Stimulated activated CD4-positive, alpha-beta T cell treated with anti-CD3 and anti-CD28 coated beads, TNF-alpha, amount 100 ng/mL, for 4 hours (primary cell): ENCODE measurements at places on chromosomes 12 and 14.

DNA sequence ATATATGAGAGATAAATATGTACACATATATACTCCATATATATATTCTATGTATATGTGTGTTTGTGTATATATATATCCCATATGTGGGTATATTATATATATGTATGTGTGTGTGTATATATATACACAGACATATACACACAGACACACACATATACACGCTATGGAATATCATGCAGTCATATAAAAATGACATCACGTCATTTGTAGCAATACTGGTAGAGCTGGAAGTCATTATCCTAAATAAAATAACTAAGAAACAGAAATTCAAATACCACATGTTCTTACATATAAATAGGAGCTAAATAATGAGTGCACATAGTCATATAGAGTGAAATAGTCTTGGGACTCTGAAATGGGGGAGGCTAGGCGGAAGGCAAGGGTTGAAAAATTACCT is 1000.2 kb downstream of the LRFN5 start:
- no peak for DNase-seq

DNA sequence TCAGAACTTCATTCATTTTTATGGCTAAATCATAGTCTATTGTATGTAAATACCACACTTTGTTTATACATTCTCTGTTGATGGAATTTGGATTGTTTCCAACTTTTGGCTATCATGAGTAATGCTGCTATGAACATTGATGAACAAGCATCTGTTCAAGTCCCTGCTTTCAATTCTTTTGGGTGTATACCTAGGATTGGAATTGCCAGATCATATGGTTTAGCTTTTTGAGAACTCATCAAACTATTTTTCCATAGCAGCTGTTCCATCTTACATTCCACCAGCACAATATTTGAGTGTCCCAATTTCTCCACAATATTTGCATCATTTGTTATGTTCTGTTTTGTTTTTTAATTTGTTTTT is 52.3 kb upstream of the CCND2 start:
- DNase-seq, result no peak

DNA sequence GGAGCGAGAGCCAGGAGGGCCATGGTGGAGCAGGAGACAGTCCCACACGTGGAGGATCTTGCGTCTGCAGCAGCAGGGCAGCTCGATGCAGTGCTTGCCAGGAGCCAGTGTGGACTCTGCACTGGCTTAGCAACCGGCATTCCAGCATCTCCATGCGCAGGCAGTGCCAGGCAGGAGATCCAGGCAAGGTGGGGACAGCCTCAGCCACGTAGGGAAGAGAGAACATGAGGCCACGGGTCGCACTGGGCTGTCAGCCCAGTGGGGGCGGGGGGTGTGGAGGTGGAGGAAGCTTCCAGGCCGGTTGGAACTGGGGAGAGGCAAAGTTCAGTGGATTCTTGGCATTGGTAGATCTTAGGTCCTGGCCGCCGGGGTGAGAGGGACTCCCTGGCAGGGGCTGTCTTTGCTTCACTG is 121.0 kb upstream of the EVL start:
- no peak for DNase-seq

GRCh38 chr14:72744416-72745120 is 149.3 kb downstream of the DPF3 start:
- no peak for DNase-seq

DNA sequence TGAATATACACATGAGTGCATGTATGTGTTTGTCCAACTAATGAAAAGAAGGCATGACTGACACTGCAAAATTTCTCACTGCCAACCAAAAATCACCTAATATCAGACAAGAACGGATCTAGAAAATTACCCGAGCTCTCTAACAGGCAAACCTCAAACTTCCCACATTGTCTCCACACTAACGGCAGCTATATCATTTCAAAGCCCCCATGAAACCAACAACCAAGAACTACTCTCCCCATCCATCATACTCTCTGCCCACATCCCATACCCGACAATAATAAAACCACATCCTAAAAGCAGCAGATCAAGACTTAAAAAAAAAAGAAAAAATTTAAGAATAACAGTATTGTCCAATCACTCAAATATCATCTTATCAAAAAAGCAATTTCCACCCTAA is 227.1 kb downstream of the CEP128 start:
- no peak for DNase-seq

- DNase-seq, result no peak
These were observed 398.4 kb downstream of the DAD1 start for GRCh38 chr14:22190411-22191191.

DNA sequence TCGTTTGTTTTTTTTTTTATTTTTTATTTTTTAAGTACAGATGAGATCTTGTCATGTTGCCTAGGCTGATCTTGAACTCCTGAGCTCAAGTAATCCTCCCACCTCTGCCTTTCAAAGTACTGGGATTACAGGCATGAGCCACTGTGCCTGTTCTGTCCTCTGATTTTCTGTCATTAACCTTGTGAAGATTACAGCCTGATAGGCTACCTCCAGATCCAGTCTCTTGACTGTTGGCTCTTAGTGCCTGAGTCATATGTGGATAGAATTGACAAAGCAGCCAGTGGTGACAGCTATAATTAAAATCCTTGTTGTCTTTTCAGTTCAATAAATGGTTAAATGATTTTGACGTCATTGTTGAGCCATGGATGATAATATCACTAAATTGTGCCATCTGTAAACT is 21.3 kb upstream of the REP15 start:
- no peak for DNase-seq

GRCh38 chr14:31934767-31935266 is 142.3 kb upstream of the ARHGAP5 start:
- DNase-seq, result no peak

DNA sequence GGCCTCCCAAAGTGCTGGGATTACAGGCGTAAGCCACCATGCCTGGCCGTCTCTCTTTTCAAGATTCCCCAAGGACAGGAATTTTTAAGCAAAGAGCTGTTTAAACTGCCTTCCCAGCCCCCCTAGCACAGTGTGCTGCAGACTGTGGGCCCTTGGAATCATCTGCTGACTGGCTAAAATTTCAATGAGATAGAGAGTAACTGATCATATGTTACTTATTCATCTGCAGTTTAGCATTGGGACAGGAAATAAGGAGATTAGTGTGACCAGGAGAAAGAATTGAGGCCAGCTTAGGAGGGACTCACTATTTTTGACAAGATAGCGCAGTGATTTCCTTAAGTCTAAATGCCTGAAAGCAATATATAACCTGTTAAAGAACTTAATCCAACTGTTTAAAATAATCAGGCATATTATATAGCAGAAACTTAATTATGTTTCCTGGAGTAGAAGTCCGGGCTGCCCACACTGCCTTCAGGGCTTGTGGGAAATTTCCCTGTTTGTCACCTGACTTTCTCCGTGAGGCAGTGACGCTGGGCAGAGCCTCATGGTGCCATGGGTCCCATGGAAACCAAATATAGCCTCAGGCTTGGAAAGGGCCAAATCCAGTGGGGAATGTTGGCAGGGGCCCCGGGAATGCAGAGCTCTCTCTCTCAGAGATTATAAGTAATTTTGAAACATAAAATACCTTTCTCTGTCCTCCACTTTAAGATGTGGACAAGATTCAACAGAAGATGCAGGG is 22.8 kb upstream of the CEBPE start:
- DNase-seq, result no peak

GRCh38 chr12:823028-823698 is 70.8 kb downstream of the WNK1 start:
- DNase-seq, result no peak

DNA sequence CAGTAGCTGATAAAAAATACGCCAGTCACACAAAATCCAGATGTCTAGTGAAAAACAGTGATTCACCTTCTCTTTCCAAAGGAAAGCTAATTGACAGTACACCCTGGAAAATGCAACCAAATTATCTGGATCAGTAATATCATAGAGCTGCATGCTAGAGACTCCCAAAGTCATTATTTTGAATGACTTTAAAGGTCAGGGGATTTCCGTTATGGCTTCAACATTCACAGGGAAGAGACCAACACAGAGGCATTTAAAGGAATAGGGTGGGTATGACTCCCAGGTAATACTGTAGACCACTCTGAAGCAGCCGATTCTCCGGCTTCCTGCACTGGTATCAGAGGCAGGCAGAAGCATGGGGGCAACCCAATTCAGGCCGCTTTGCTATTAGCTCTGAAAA is 190.4 kb downstream of the STXBP6 start:
- no peak for DNase-seq

DNA sequence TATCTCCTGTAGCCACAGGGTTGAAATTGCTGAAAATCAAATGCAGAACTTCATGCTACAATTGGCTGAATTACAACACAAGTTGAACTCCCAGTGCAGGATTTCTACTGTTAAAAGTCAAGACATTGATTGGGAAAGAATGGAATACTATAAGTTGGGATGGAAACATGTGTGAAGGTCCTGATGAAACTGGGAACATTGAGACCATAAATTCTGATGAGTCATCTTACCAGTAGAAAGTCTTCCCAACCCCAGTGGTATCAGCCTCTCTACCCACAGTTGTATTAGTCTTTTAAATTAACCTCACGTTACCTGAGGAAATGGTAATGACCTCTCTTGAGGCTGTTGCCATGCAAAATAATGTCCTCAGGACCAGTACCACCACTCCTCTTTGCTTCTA is 27.4 kb upstream of the DYRK2 start:
- DNase-seq, result no peak

DNA sequence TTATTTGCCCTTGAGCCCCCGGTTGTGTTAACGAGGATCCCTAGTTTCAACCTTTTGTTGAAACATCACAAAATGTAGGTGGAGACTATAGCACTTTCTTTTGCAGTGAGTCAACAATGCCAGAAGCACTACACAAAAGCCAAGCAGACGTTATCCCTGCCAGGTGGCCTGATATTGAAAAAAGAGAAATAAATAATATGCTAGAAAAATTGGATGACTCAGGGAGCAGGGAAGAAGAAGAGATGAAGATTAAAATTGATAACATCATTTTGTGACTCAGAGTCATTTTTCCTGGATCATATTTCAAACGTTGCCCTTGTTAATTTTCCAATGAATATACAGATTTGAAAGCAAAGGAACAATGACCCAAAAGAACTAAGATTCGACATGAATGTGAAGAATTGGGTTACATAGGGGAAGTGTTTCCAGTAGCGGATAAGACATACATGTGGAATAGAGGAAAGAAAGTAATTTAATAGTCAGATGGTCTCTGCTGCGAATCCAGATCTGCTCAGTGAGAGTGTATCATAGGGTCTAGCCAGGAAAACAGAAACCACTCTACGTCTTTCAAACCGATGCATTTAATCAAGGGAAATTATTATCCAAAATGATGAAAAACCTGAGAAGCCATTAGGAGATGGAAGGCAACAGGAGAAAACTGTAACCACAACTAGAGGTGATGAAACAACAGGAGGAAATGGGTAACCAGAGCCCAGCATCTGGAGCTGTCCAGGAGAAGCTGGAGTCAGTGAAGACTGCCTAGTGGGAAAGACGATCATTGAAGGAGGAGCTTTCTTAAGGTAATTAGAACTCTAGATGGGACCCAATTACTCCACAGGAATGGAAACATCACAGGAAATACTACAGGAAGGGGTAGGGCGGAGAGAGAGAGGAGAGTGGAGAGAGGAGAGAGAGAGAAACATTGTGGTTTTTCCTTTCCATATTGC is 57.9 kb downstream of the RERG start:
- DNase-seq, result no peak

DNA sequence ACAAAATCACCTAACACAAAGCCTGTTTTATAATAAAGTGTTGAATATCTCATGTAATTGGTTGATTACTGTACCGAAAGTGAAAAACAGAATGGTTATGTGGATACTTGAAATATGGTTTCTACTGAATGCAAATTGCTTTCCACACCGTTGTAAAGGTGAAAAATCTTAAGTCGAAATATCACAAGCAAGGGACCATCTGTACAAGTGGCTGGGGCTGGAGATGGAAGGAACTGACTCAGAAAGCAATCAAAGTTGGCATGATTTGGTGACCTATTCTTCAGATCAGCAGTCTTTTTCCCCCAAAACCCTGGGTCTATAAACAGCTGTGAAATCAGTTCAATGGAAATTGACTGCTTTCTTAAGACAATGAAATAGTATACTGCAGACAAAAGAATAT is 3.6 kb downstream of the CBX5 start:
- no peak for DNase-seq

DNA sequence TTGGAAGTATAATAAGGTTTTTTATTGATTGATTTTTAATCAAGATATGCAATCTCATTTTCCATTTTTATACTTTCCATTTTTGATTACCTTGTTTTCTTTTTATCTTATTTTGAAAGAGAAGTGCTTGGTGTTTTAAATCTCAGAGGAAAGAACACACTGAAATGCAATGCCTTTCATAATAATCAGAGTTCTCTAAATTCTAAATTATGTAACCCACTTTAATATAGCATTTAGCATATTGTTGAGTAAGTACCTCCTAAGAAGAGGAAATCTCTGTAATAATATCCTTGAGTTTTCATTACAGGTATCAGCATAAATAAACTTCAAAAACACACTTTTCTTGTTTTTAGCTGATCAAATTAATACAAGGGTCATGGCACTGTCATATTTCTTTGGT is 96.9 kb downstream of the GTF2A1 start:
- DNase-seq, result no peak

DNA sequence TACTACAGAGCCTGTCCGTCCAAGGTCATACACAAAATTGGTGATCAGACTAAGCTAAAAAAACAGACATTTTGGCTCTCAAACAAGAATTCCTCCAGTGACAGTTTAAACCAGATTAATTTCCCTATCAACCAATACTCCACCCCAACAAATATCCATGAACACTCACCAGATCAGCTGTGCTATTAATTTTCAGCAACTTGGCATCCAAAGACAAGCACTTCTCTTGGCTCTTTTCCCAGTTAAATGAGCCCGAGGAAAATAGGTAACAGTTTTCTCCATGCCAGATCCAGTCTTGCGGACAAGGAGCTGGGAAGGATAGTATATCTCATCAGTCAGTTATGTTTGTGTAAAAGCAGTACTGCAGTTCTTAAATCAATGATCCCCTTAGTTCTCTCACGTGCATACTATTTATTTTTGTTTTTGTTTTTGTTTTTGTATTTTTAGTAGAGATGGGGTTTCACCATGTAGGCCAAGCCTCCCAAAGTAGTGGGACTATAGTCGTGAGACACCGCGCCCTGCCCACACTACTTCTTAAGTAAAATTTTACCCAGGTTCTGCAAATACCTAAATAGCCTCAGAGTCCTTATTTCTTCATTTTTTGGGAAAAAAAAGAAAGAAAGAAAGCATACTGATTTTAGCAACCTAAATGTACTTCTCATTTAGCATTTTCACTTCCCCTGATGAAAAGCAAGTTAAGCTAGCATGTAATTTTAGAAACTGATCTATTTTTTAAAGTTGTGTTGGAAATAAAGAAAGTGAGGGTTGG is 11.1 kb downstream of the OLR1 start:
- DNase-seq, result no peak

GRCh38 chr12:108156717-108157116 is 27.6 kb downstream of the WSCD2 start:
- no peak for DNase-seq

DNA sequence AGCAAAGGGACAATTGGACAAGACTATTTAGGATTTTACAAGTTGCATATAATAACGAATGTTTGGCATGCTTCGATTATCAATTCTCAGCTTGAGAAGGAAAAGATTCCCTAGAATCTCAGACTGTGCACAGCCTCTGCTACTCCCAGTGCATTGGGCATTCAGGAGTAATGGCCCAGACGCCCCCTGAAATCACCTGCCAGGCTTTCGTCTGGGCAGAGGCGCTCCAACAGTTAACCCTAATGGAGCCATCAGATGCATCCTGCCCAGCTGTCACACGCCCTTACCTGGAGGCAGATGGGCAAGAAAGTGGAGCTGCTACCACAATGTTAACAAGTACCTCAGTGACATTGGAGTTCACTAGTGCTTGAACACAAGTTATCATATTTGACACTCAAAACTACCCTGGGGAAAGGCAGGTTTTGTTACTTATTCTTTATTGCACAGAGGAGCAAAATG is 927 bp upstream of the LRP6 start:
- DNase-seq, result no peak

GRCh38 chr12:131586761-131587160 is 124.1 kb upstream of the SFSWAP start:
- DNase-seq, result no peak
